ENCODE measurements at places on chromosomes 11 and 22. TPM values are rescaled to one million over a fixed set of nuclear protein-coding genes. Genes with fewer than 3 reads are reported as not detected.
A peak's percentile ranks its signal among the peaks of the same experiment; 100 is the strongest.

DNA sequence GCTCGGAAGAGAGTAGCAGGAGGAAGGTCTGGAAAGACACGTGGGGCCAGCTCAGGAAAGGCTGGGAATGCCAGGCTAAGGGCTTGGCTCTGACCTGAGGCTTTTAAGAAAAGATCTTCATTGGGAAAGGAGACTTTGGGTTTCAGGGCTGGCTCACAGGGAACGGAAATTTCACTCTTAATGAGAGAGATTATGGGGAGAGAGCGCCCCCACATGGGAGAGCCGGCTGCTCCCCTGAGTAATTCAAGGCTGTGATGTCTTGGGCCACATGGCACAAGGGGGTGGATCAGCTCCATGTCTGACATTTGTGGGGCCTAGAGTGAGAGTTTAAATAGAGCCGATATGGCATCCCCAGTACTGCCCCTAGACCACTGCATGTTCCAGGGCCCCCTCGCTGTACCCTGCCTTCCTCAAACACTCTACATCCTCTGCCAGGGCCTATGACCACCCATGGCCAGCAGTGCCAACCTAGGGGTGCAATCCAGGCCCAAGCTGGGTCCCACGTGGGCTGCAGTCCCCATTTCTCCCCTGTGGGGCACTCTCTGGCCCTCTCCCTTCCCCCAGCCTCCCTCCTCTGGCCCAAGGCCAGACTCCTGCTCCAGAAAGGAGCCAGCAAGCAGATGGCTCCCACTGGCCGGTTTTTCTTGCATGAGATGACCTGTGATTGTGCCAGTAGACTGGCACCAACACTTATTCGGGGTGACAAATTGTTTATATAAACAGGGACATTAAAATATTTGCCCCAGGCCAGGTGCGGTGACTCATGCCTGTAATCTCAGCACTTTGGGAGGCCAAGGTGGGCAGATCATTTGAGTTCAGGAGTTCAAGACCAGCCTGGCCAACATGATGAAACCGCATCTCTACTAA lies 75.2 kb downstream of the ISX start:
- DNase-seq, result peak; percentile 27

DNA sequence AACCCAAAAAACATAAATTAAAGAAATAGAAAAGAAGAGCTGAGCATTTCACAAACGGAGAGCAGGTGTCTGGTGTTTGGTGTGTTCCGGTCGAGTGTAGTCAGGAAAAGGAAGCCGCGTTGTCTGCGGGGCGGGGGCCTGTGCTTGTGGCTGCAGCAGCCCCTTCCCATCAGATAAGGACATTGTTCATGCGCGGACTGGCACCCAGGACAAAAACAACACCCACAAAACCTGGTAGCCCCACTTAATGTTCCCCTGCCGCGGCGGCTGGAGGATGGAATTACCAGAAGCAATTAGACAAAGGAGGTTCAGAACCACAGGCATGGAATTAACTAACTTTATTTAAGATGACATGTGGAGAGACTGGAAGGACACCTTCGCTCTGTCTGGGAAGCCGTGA lies 29.9 kb downstream of the KRTAP5-5 start:
- no peak for DNase-seq

SULT4A1 gene
- total RNA-seq, result 0.06 TPM

OR52E6 gene
- total RNA-seq, result not detected

- DNase-seq, result no peak
These were observed 18.9 kb downstream of the TRMU start for GRCh38 chr22:46354176-46354992.

Data from LHCN-M2 (cell line).